ENCODE measurements at places on chromosomes 11 and 22. TPM values are rescaled to one million over a fixed set of nuclear protein-coding genes. Genes with fewer than 3 reads are reported as not detected.

Gene DBX1
- not detected for total RNA-seq

Gene CABP4
- 1.6 TPM for total RNA-seq

Gene LGALS12
- total RNA-seq: 1.9 TPM

Gene FIBIN
- total RNA-seq: not detected

Gene ARHGAP20
- total RNA-seq: 0.27 TPM

Data from hematopoietic multipotent progenitor cell (in vitro differentiated cells).